ENCODE measurements at places on chromosomes 5 and 9.
A peak's percentile ranks its signal among the peaks of the same experiment; 100 is the strongest.

DNA sequence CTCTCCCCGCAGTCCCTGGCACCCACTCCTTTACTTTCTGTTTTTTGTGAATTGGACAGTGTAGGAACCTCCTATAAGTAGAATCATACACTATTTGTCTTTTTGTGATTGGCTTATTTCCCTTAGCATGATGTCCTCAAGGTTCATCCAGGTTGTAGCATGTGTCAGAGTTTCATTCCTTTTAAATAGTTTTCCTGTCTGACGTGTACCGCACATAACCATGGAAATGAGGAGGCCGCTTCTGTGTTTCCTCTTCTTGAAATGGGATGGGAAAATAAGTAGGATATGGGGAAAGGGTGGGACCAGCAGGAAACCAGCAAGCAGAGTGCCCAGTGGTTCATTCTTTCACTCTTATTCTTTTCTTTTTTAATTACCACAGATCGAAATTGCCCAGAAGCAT lies 72.6 kb upstream of the ENTREP1 start:
- DNase-seq = no peak

DNA sequence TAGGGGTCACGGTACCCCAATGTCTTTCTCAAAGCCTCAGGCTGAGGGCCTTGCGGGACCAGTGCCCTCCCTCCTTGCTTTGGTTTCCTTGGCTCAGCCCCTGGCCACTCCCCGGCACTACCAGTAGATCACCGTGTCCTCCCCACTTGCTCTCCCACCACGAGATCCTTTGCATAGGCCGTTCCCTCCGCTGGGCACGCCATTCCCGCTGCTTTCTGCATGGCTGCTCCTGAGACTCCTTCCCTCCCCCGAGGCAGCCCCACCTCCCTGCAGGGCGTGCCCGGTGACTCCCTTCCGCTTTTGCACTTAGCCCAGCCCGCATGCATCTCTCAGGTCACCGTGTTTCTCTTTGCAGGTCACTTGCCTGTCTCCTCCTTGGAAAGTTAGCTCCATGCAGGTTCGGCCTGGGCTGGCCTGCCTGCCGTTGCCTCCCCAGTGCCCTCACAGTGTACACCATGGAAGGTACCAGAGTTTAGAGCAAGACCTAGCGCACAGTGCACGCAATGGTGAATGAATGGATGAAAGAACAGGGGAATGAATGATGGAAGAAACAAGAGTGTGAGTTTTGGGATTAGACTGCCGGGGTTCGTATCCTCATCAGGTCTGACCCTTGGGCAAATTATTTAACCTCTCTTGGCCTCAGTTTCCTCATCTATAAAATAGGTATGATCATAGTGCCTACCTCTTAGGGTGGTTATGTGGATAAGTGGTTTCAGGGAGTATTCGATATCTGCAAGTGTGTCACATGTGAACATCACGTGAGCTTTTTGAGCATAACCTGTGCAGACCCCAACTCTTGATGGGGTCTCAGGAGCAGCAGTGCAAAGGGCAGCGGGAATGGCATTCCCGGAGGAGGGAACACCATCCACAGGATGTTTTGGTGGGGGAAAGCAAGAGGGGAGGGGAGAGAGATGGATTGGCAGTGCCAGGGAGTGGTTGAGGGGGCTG lies 214.3 kb downstream of the C9orf50 start:
- no peak for DNase-seq

DNA sequence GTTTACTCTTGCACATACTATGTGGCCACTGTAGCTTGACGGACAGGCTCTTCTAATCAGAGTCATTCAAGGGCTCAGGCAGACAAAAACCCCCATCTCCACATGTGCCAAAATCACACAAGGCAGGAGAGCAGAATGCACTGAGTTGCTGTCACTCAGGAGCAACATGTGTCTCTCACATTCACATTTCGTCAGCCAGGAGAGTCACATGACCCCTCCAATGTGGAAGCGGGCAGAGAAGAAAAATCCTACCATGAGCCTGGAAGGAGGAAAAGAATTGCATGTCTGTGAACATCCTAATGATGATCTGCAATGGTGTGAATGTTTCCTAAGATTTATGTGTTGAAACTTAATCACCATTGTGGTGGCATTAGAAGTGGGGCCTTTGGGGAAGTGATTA lies 69.9 kb upstream of the MSX2 start:
- DNase-seq = no peak

- DNase-seq = no peak
These were observed 4.8 kb upstream of the GFI1B start for GRCh38 chr9:132973713-132974112.

- DNase-seq = no peak
These were observed 298.1 kb downstream of the NR3C1 start for GRCh38 chr5:143105216-143105905.

DNA sequence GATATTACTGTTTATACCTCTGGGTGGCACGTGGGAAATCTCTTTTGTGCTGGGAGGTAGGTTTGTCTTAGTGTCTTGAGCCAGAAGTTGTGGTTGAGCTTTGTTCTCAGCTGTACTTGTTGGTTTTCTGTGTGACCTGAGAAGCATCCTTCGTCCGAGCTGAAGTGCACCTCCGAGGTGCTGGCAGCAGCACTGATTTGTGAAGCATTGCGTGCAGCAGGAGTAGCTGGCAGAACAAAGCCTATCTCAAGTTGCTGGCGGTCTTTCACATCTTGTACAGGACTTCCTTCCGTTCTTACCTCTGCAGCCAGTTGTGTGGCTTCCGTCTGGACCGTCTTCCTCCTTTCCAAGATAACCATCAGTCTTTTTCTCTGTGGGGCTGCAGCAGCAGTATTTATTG lies 4.3 kb downstream of the PRRC2B start:
- DNase-seq = peak; percentile 96
